ENCODE measurements at places on chromosomes 12 and 14. TPM values are rescaled to one million over a fixed set of nuclear protein-coding genes. Genes with fewer than 3 reads are reported as not detected.

DNA sequence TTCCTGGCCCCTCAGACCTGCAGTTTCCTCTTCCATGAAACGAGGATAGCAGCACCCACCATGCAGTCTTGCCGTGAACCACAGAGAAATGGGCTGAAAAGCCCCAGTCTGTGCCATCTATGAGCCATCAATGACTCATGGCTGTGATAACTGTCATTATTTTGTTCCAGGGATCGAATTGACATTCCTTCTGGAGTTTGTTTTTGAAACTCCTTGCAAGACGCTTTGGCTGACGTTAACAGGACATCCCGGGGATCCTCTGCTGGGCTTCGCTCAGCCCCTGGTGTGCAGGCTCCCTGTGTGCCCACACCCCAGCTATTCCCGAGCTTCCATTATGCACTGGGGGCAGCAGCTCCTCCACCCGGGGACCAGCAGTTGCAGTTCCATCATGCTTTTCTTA, 33.8 kb downstream of the MMAB start:
- DNase-seq = no peak
- no peaks in the 10 kb centered on the region for H3K36me3 ChIP-seq
- peak overlapping the region; percentile 35 for H3K27ac ChIP-seq
- no peak overlapping the region for H3K4me3 ChIP-seq

GRCh38 chr14:65423982-65424381, 11.5 kb downstream of the FUT8 start:
- no peak overlapping the region for H3K27ac ChIP-seq
- H3K4me1 ChIP-seq = peaks cover 28% of the 10 kb centered on the region
- peaks cover 6% of the 10 kb centered on the region for H3K36me3 ChIP-seq

The SMOC1 gene
- 189 TPM for total RNA-seq

The RARG gene
- 5.4 TPM for total RNA-seq

GRCh38 chr12:121036810-121037326, 2.2 kb downstream of the OASL start:
- H3K4me3 ChIP-seq = no peak overlapping the region
- no peaks in the 10 kb centered on the region for H3K36me3 ChIP-seq
- H3K27ac ChIP-seq = no peak overlapping the region
- peaks cover 39% of the 10 kb centered on the region for H3K27me3 ChIP-seq

GRCh38 chr14:88232771-88233170, 90.3 kb downstream of the KCNK10 start:
- H3K27ac ChIP-seq = peak overlapping the region; percentile 50
- no peak overlapping the region for H3K4me3 ChIP-seq
- no peak for DNase-seq
- peaks cover 3% of the 10 kb centered on the region for H3K27me3 ChIP-seq
- H3K36me3 ChIP-seq = peaks cover 13% of the 10 kb centered on the region
- peaks cover 8% of the 10 kb centered on the region for H3K4me1 ChIP-seq
